ENCODE measurements at places on chromosomes 11 and 22. TPM values are rescaled to one million over a fixed set of nuclear protein-coding genes. Genes with fewer than 3 reads are reported as not detected.

DNA sequence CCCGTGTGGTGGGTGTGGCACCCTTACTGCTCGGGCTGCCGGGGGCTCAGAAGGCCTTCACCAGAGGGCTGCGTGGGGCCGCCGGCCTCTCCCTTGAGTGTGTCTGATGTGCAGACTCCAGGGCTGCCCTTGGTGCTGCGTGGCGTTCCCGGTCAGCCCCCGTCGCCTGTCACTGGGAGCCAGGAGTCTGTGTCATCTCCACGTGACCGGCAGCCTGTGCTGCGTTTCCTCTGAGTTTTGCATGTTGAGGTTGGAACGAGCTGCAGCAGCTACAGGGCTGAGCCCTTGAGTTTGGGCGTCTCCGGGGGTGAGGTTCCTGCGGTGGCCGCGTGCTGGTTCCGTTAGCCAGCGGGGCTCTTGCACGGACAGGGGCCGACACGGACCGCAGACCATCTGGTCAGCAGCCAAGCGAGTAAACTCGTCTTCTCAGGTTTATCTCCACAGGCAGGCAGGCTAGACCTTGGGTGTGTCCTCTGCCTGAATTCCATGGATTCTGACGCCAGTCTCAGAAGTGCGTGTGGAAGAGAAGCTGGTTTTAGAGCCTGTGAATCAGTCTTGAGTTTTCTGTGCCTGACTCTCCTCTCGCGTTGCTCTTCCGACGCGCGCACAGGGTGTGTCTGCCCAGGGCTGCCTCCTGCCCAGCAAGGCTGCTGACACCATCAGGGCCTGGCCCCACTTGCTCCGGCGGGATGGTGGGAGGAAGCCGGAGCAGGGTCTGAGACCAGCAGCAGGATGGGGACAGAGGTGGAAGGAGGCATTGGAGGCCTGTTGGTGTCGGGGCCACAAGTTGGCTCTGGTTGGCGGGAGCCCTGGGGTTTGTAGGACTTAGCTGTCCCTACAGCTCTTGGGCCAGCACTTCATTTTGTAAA is 10.5 kb downstream of the PTDSS2 start:
- peak; percentile 30 for DNase-seq

DNA sequence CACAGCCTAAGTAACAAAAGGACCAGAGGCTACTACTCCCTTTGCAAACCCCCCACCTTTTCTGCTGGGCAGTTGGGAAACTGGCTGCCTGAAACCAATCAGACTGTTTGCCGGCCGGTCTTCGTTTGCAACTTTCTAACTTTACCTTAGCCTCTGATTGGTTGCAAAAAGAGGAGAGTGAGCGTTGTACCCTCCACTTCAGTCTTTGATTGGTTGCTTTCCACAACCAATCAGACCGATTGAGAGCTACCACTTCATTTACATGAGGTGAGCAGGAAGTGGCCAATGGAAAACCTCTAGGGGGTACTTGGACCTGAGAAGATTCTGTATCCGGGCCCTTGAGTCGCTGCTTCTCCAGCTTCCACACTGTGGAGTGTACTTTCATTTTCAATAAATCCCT is 18.8 kb upstream of the CLNS1A start:
- DNase-seq, result no peak

GRCh38 chr11:74506823-74507222 is 13.3 kb upstream of the LIPT2 start:
- no peak for DNase-seq

- no peak for DNase-seq
Observed at GRCh38 chr11:69079661-69080256, 31.0 kb downstream of the TPCN2 start.

DNA sequence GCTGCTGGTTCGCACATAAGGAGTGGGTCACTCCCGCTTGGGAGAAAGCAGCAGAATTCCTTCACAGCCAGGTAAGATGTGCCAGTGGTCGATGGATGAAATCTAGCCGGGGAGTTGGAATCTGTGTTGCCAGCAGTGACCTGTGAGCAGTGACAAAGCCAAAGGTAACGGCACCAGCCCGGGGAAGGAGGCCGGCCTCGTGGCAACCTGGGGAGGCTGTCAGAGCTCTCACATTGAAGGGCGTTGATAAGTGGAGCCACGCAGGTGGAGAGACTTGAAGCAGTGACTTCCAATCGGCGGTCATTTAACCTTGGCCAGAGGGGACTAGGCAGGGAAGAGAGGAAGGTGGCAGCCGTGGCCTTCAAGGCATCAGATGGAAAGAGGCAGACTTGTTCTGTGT is 58.8 kb downstream of the ARHGAP8 start:
- DNase-seq, result no peak

Gene ACR
- total RNA-seq, result not detected

Gene PATE4
- not detected for total RNA-seq

Gene MMP7
- total RNA-seq, result 0.17 TPM
